Mammary microvascular endothelial cell (primary cell): ENCODE measurements at places on chromosomes 2 and 18. TPM values are rescaled to one million over a fixed set of nuclear protein-coding genes. Genes with fewer than 3 reads are reported as not detected.

The SH3BP4 gene
- 56.4 and 63.5 TPM in 2 replicates for total RNA-seq

The FANCL gene
- total RNA-seq = 14.3 and 15.1 TPM in 2 replicates

The ANKRD39 gene
- total RNA-seq = 18.3 and 26.5 TPM in 2 replicates

The EVX2 gene
- not detected in 2 replicates for total RNA-seq

The ILKAP gene
- 17.8 and 25.6 TPM in 2 replicates for total RNA-seq
